ENCODE measurements at places on chromosomes 1 and 21.

DNA sequence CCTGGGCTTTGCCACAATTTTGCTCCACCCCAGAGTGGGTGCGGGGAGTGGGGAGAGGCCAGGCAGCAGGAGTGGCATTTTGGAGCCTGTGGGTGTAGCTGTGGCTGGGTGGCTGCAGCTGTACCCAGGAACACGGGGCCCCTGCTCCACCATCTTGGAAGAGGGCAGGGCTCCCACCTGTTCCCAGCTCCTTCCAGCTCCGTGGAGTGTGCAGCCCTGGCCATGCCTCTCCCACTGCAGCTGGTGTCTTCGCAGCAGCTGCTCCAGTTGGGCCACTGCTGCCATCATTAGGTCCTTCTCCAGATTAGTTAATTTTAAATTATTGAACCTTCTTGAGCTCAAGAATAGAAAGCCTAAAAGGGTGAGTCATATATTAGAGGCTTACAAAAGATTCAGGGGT lies 17.6 kb downstream of the FAM20B start:
- DNase-seq = no peak

GRCh38 chr1:101308935-101309333 lies 72.1 kb downstream of the S1PR1 start:
- DNase-seq = no peak

GRCh38 chr1:1397839-1398523 lies 1.2 kb downstream of the CCNL2 start:
- DNase-seq = no peak

GRCh38 chr1:240319998-240320397 lies 228.3 kb downstream of the FMN2 start:
- no peak for DNase-seq

DNA sequence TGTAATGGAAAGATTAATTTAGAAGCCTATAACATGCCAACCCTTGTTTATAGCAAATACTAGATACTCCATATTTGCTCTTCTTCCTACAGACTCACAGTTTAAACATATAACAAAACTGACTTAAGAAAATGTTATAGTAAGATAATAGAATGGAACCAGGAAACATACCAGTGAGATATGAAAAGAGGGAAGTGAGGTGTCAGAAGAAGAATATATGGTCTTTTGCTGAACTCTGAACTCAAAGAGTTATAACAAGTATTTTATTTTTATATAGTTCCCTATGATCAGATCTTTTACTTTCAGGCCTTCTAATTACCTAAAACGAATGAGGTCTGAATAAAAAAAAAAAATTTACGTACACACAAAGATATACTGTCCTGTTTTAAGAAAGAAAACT lies 20.9 kb downstream of the TMED5 start:
- no peak for DNase-seq

DNA sequence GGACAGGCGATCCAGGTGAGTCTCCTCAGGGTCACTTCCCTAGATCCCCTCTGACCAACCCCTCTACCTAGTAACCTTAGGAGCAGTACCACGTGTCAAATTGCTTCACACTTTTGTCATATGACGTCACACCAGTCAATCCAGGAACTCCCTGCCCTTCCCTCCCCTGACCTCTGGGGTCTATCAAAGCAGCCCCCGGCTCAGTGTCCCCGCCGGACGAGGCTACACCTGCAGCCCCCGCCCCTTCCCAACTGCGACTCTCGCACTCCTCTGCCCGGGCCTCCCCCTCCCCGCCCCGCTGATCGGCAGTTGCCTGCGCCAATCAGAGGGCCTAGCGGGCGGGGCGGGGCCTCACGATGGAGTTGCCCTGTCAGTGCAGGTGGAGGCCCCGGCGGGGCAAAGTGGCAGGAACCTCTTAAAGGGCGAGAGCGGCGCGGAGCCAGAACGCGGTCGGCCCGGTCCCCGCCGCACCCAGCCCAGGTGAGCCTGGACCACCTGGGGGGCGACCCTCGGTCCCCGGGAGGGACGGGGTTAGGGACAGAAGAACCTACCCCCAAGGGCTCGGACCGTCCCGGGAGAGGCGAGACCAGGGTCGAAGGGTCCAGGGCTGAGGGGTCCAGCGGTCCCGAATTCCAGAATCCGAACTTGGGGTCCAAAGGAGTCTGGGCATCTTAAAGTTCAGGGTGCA lies 27.5 kb upstream of the EPB41 start:
- DNase-seq = peak; percentile 95

- no peak for DNase-seq
Observed at GRCh38 chr1:109379422-109379821, 18.3 kb downstream of the SORT1 start.

DNA sequence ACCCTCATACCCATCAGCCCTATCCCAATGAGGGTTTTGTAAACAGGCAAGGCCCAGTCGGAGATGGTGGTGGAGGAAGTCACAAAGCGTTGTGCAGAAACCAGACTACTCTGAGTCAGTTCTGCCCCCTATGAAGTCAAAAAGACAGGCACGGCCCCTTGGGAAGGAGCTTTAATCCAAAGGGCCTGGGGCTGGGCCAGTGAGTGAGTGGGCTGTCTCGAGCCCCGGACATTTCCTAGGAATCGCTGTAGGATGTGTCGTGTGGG lies 442 bp upstream of the AHCYL1 start:
- DNase-seq = no peak

DNA sequence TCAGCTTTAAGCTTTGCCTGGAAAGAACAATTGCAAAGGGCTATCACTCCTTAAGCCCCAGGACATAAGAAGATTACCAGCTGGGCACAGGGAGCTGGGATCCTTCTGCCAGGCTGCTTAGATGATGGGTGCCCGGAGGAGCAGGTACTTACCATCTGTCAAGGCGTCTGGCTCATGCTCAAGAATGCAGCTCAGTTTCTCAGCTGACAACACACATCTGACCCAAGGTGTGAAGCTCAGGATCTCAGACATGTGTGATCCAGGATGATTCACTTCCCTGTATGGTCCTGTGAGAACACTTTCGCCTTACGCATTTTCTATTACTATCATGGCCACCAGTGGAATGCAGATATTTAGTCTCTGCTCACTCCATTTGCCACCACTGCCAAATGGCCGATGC lies 14.7 kb upstream of the DISC1 start:
- no peak for DNase-seq

DNA sequence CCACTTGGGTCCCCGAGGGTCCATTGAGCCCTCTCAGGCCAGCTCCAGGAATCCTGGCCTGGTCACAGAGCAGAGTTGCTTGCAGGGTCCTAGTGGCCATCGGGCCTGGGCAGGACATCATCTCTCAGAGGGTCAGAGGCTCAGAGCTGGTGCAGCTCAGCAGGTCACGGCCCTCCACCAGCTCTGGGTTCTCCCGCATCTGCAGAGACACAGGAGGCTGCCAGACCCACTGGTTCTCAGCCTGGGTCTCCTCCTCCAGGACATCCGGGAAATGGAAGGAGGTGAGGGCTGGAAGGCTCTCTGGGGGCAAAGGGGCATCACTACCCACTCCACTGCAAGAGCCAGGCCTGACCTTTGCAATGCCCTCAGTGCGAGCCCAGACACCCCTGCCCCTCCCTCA lies 6.5 kb downstream of the TMEM54 start:
- DNase-seq = no peak

GRCh38 chr1:70847013-70847412 lies 200.6 kb downstream of the PTGER3 start:
- no peak for DNase-seq

- DNase-seq = peak; percentile 72
Observed at GRCh38 chr1:32336963-32337675, 1.1 kb upstream of the MARCKSL1 start.

GRCh38 chr1:232250838-232251237 lies 379.1 kb downstream of the SIPA1L2 start:
- DNase-seq = no peak

- DNase-seq = peak; percentile 77
Observed at GRCh38 chr21:36134803-36135390, at the start of gene CBR3. Gene CBR3, plus strand, starts transcription at chr21:36135079. Its CDS starts 114 bp downstream, at chr21:36135193.

DNA sequence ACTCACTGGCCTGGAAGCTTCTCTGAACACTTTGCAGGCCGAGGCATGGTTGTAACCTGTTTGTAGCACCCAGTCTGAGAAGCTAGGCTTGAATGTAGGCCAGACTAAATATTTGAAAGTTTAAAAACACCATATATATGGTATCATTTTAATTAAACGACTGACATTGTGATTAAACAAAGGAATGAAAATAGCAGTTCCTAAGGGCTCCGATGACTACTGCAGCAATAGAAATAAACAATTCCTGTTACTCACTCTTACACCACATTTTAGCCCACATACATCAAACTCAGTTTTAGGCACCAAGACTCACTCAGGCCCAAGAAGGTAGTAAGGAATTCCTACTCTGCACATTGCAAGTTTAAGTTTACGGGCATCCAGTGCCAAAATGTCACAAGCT lies 281.2 kb downstream of the AKT3 start:
- no peak for DNase-seq

- peak; percentile 73 for DNase-seq
Observed at GRCh38 chr1:232923739-232924386, 26.5 kb upstream of the NTPCR start.

GRCh38 chr1:116628448-116628847 lies 39.1 kb downstream of the IGSF3 start:
- DNase-seq = no peak

DNA sequence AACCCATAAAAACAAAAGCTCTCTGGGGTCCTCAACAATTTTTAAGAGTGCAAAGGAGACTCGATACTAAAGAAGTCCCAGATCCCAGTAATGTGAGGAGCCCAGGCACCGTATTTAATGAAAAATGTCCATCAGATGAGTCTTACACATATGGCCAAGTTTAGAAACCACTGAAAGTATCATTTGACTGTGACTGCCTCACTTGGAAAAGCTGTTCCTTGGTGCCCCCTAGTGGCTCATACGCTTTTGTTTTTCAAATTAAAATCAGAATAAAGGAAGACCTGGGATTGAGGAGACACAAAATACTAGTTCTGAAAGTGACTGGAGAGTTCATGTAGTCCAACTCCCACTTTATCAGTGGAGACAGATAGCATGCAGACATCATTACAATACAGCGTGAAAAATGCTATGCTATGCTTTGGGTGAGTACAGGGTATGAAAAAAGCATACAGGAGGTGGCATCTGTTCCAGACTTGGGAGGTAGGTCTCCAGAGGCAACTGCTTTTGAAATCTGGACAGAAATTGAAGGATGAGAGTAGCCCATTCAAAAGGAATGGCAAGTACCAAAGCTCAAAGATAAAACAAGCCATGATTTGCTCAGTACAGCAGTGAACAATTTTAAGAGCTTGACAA lies 33.8 kb downstream of the GDAP2 start:
- DNase-seq = peak; percentile 74

GRCh38 chr1:230120921-230121381 lies 53.9 kb downstream of the GALNT2 start:
- no peak for DNase-seq

DNA sequence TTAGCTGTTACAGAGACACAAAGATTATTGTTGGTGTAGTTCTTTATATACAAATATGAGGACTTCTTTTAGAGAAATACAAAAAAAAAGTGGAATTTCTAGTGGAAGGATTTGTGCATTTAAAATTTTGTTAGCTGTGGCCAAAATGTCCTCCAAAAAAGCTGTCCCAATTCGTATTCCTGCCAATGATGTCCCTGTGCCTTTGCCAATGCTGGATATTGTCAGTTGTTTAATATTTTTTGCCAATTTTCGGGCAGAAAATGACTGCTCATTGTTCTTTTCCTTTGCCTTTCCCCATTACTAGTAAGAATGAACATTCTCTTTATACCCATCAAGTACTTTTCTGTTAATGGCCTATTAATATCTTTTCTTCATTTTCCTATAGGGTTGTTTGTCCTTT lies 110.0 kb upstream of the HOOK1 start:
- DNase-seq = no peak

GRCh38 chr1:73947009-73947408 lies 251.0 kb downstream of the LRRIQ3 start:
- no peak for DNase-seq

DNA sequence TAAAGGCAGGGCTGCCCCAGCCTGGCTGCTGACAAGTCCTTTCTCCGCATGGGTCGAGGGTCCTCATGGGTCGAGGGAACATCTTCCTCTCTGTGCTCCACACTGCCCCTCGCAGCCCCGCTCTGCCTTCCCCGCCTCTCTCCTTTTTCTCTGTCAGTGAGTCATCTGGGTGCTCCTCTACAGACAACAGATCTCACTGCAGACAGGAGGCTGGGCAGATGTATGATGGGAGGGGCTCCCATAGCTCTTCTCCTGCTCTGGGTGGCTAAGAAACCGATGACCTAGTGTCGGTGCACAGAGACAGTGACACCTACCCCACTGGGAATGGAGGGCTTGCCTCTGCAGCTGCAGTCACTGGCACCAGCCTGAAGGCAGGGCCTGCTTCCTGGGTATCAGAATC lies 5.5 kb downstream of the KCNA10 start:
- no peak for DNase-seq

DNA sequence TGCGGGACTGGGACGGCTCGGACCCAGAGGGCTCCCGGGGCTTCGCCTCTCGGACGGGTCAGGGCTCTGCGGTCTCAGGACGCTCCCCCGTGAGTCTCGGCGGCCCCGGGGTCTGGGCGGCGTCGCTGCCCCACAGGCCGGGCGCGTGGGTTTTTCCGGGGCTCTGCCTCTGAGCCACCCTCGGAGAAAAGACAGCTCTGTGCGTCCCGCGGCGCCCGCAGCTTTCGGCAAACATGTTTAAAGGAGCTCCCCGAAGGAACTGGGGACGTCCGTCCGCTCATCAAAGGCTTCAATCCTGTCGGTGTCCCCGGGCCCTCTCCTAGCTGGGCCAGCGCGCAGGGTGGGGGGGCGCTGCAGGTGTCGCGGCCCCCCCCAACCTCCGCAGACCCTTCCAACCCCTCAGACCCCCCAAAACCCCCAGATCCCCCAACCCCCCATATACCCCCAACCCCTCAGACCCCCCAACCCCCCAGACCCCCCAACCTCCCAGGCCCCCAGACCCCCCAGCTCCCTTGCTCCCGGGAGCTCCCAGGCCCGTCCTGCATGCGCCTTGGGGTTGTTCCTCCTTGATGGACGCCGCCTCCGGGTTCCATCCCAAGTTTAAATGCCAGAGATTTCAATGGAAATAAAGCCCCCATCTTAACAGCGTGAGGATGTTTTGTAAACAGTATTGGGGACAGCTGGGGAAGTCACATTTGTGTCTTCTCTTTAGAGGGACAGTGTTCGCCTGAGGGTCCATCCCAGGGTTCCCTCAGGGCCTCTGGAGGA lies 996 bp upstream of the C1orf159 start:
- DNase-seq = peak; percentile 60

DNA sequence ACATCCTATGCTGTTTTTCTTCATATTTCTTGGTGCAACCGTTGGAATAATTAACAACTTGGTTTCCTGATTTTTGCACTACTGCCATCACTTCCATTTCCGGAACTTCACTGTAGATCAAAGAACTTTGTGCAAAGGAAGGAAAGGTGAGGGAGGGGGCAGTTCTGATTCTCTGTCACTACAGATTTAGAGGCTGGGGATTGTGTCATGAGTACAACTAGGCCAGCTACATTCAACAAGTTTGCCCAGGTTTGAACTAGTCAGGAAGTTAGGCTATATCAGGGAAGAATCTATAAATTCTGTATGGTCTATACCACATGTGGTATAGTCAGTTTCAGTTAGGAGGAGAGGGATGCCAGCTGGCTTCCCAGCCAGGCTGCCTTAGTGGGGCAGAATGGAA lies 84.2 kb downstream of the RGL1 start:
- no peak for DNase-seq

DNA sequence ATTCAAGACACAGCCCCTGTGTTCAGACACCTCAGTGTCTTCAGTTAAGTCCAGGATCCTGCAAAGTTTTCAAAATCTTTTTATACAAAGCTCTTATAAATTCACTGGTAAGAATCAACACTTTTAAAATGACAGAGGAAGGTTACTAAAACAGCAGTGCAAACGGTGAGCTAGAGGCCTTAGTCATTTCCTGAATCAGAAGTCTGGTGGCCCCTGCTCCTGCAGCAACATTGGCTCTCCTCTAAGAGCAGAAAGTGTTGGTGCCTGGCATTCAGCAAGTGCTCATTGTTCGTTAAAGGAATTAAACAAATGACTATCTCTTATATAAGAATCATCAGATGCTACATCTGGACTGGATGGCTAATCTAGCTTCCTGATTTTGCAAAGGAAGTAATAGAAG lies 282.9 kb downstream of the PTGER3 start:
- no peak for DNase-seq
